Nasal cavity respiratory epithelium epithelial cell of viscerocranial mucosa (primary cell): ENCODE measurements at places on chromosomes 5 and 9. TPM values are rescaled to one million over a fixed set of nuclear protein-coding genes. Genes with fewer than 3 reads are reported as not detected.

The ADAMTS2 gene
- under 0.01 TPM in 1 of 2 replicates, not detected in the other for total RNA-seq

The LVRN gene
- total RNA-seq, result 0.34 and 0.36 TPM in 2 replicates

The TXNDC8 gene
- not detected in 2 replicates for total RNA-seq

The IL5 gene
- not detected in 2 replicates for total RNA-seq

The IL9 gene
- total RNA-seq, result not detected in 2 replicates

The UBE2QL1 gene
- total RNA-seq, result under 0.01 TPM in 1 of 2 replicates, not detected in the other

The CDH10 gene
- total RNA-seq, result 0.43 TPM in 1 of 2 replicates, not detected in the other

The INSL4 gene
- not detected in 2 replicates for total RNA-seq

The EIF4E1B gene
- total RNA-seq, result not detected in 2 replicates

The FOXD4L6 gene
- total RNA-seq, result under 0.01 TPM in 1 of 2 replicates, not detected in the other

The PALM2AKAP2 gene
- 2.7 and 14.2 TPM in 2 replicates for total RNA-seq

The PCDHGB1 gene
- total RNA-seq, result 0.34 and 1.6 TPM in 2 replicates

The ASS1 gene
- 276 and 460 TPM in 2 replicates for total RNA-seq

The CARD9 gene
- 0.34 and 1.2 TPM in 2 replicates for total RNA-seq

The MAMDC4 gene
- total RNA-seq, result 1.4 and 6.5 TPM in 2 replicates

The HAVCR1 gene
- total RNA-seq, result not detected in 2 replicates

The CNTLN gene
- total RNA-seq, result 1.4 and 3.3 TPM in 2 replicates

The ZNF883 gene
- 1.4 and 3.2 TPM in 2 replicates for total RNA-seq

The NMUR2 gene
- total RNA-seq, result not detected in 2 replicates

The PAIP1 gene
- 144 and 152 TPM in 2 replicates for total RNA-seq

The RALGPS1 gene
- 4.7 and 6.2 TPM in 2 replicates for total RNA-seq

The GFPT2 gene
- total RNA-seq, result under 0.01 and 0.36 TPM in 2 replicates

The LMBRD2 gene
- total RNA-seq, result 15.7 and 33.1 TPM in 2 replicates

The ACTBL2 gene
- total RNA-seq, result 0.50 TPM in 1 of 2 replicates, not detected in the other

The FAM151B gene
- 1.4 and 2.8 TPM in 2 replicates for total RNA-seq

The PCDHGB5 gene
- 4.8 and 14.0 TPM in 2 replicates for total RNA-seq

The DPYSL3 gene
- total RNA-seq, result 1.4 and 4.6 TPM in 2 replicates

The LRSAM1 gene
- 10.3 and 14.8 TPM in 2 replicates for total RNA-seq

The TAL2 gene
- total RNA-seq, result not detected in 2 replicates

The WNK2 gene
- 0.34 and 4.4 TPM in 2 replicates for total RNA-seq

The CFAP77 gene
- not detected in 2 replicates for total RNA-seq

The PLK2 gene
- total RNA-seq, result 472 and 511 TPM in 2 replicates

The GRIN3A gene
- not detected in 2 replicates for total RNA-seq

The FCN2 gene
- total RNA-seq, result not detected in 2 replicates
